ENCODE measurements at places on chromosomes 7 and 10. TPM values are rescaled to one million over a fixed set of nuclear protein-coding genes. Genes with fewer than 3 reads are reported as not detected.

SPDYE2 gene
- not detected for total RNA-seq

CYTH3 gene
- total RNA-seq = 10.0 TPM

CCL24 gene
- not detected for total RNA-seq

VSTM2A gene
- not detected for total RNA-seq

ADAP1 gene
- total RNA-seq = 10.0 TPM

GSTK1 gene
- 117 TPM for total RNA-seq

ANKRD61 gene
- total RNA-seq = 0.72 TPM

SOSTDC1 gene
- total RNA-seq = 0.10 TPM

ADRA2A gene
- not detected for total RNA-seq

CPED1 gene
- 14.8 TPM for total RNA-seq

ADAM22 gene
- 3.6 TPM for total RNA-seq

NUTM2B gene
- 0.12 TPM for total RNA-seq

RAPGEF5 gene
- 0.84 TPM for total RNA-seq

Measured in NCI-H460 (cell line).